ENCODE measurements at places on chromosomes 11 and 22. TPM values are rescaled to one million over a fixed set of nuclear protein-coding genes. Genes with fewer than 3 reads are reported as not detected.

HPS4 gene
- 38.3 TPM for total RNA-seq

DNA sequence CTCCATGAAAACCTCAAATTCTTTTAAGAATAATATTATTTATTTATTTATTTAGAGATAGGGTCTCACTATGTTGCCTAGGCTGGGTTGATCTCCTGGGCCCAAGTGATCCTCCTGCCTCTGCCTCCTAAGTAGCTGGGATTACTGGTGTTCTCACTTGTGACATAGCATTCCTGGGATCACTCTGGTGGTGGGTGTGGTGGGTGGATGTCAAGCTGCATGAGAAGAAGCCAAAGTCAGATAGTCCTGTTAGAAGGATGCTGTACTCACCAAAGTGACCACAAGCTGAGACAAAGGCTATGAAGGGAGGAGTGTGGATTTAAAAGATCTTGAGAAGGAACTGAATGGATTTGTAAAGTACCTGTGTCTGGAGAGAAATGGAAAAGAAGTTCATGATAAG is 87.9 kb upstream of the SPON1 start:
- DNase-seq, result no peak

- DNase-seq, result no peak
Measured at GRCh38 chr11:113904379-113905101, at the start of gene HTR3B. Gene HTR3B (plus strand): TSS chr11:113904796. CDS start chr11:113904934, 138 bp downstream.

GRCh38 chr11:38788561-38788960 is 2190.5 kb upstream of the RAG2 start:
- DNase-seq, result peak; percentile 1

DNA sequence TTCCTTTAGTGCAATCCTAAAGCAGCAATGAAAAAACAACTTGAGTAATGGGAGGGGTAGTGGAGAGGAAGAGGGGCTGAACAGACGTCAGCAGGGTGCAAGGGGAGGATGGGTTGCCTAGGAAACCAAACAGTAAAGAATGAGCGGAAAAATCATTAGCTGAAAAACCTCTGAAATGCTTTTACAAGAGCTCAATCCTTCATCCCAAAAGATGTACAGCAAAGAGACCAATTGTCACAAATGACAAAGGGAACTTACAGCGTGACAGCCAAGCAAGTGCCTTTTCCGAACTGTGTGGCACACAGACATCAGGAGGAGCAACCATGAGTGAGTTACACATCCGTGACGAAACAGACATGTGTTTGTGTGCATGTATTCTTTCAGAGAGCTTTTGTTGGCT is 104.6 kb downstream of the SIK3 start:
- DNase-seq, result no peak

DNA sequence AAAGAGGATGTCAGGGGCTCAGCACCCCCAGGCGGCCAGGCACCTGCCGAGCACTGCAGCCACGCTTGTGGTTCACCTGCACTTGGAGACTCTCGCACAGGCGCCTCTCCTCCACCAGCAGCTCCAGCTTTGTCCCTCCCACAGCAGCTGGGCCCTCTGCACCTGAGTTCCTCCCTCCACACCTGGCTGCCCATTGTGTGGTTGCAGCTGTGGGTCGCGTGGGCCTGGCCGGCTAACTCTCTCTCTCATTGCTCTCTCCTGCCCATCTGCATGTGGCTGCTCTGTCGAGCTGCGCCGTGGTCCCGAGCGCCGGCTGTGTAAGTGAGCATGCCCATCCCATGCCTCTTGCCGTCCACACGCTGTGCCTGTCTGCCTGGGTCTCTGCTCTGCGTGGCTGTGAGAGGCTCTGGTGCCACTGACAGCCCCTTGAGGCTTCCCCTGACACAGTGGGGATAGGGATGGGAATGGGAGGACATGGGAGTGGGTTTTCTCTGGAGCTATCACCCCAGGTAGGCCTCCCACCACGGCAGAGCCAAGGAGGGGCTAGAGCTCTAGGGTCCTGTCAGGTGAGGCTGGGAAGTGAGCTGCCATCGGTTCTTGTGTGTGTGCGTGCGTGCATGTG is 8.5 kb upstream of the ACR start:
- DNase-seq, result no peak

CBLIF gene
- total RNA-seq, result not detected

ZNF214 gene
- total RNA-seq, result 5.2 TPM

MORC2 gene
- total RNA-seq, result 11.3 TPM

DNA sequence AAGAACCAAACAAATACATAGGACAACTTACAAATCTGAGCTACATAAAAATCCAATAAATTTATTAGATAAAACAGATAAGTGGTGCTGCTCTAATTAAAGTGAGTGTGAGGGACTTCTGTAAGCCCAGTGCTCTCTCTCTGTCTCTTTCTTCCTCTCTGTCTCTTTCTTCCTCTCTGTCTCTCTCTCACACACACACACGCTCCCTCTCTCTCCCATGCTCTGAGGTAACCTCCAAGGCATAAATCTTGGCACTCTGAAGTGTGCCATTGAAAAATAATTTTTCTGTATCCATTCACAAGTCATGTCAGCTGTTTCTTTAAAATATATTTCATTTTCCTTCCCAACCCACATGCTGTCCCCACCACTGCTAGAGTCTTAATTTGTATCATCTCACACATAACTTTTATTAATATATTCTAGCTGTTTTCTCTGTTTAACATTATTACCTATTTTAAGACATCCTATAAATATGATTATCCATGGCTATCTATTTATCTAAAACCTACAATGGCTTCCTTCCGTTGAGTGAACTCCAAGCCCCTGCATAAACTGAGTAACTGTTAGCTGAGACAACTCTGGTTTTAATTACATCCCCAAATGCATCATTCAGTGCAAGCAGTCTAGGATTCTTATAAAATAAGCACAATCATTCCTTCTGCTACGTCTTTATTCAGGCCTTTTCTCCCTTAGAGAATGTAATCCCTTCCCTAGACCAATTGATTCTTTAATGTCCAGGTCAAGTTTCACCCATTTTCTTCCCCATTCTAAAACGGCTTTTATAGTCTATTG is 57.4 kb upstream of the SLC5A12 start:
- no peak for DNase-seq

CARD16 gene
- total RNA-seq, result 2.8 TPM

GRCh38 chr22:20586403-20586745 is 79.0 kb downstream of the MED15 start:
- no peak for DNase-seq

- DNase-seq, result peak; percentile 38
Measured at GRCh38 chr22:30015846-30016245, 64.4 kb upstream of the HORMAD2 start.

TRIM6 gene
- total RNA-seq, result 6.0 TPM

- DNase-seq, result no peak
Measured at GRCh38 chr22:44452531-44453420, 45.3 kb downstream of the RTL6 start.

DNA sequence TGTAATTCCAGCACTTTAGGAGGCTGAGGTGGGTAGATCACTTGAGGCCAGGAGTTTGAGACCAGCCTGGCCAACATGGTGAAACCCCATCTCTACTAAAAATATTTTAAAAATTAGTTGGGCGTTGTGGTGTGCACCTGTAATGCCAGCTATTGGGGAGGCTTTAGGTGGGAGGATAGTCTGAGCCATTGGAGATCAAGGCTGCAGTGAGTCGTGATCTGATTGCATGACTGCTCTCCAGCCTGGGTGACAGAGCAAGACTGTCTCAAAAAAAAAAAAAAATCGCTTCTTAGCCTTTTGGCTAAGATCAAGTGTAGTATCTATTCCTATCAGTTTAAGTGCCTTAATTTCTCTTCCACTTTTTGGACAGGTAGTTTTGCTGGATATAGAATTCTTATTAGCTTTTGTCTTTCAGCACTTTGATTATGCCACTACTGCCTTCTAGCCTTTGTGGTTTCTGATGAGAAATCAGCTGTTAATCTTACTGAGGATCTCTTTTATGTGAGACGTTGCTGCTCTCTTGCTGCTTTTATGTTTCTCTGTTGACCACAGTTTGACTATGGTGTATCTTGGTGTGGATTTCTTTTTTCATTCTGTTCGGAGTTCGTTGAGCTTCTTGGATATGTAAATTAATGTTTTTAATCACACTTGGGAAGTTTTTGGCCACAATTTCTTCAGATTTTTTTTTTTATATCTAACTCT is 24.7 kb downstream of the CHEK1 start:
- no peak for DNase-seq

DNA sequence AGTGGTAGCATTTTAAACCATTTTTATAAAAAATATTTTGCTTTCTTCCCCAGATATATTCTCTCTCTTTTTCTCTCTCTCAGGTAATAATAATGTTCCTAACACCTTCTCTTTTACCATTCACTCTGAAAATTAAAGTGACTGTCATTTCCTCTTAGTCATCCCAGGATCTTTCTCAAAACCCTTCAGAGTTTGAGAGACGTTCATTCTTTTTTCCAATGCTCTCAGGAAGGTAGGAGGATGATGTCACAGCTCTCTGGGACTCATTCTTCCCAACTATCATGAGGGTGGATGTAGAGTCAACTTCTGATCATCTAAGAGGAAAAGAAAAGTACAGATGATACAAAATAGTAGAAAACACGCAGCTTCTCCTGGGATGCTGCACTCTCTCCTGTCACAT is 60.2 kb upstream of the CRTAM start:
- DNase-seq, result peak; percentile 61

DNA sequence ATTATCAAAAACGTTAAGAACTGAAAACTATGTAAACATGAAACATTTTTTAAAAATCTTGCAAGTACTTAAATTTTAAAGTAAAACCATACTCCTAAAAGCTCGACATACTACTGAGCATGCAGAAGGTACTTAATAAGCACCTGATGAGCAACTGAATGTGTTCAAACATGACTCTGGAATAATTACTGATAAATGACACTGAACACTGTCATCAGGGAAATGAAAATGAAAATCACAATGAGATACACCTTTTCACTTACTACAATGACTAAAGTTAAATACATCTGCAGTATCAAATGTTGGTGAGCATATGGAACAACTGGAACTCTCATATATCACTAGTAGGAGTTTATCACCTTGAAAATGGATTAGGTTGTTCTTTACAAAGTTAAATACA is 65.2 kb downstream of the PICALM start:
- peak; percentile 15 for DNase-seq

DNA sequence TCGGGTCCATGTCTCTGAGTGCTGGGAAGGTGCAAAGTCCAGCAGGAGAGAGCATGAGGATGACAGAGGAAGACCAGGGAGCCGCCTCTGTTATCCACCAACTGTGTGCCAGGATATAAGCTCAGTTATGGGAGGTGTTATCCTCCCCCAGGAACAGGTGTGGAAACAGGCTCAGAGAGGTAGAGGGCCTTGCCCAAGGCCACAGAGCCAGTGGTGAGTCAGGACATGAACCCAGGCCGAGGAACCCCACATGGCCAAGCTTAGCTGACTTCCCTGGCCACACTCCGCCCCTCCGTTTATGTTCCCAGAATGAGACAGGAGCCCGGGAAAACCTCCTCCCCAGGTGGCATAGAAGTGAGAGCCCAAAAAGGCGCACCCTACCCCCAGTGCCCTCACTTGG is 50.3 kb downstream of the ISX start:
- DNase-seq, result no peak

LYVE1 gene
- not detected for total RNA-seq

- peak; percentile 68 for DNase-seq
Measured at GRCh38 chr11:11620173-11620920, 1.5 kb downstream of the GALNT18 start.

DNA sequence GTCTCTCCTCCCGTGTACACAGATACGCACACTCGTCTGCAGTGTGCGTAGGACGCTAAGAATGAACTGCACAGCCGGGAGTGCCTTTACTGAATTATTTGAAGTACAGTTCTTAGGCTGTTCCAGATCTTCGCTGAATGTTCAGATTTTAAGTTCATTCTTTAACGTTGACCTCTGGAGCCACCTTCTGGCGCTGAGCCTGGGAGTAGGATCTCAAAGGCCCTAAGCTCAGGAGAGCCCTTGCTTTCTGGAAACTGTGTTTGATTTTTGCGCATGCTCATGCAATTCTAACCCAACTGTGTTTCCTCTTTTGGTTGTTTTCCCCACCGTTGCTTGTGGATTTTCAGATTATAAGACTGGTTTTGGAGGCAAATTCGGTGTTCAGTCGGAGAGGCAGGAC is 22.8 kb downstream of the CTTN start:
- no peak for DNase-seq

GRCh38 chr11:45161252-45162063 is 15.0 kb downstream of the PRDM11 start:
- DNase-seq, result no peak

- DNase-seq, result no peak
Measured at GRCh38 chr11:109956124-109956793, 136.9 kb upstream of the ZC3H12C start.

DNA sequence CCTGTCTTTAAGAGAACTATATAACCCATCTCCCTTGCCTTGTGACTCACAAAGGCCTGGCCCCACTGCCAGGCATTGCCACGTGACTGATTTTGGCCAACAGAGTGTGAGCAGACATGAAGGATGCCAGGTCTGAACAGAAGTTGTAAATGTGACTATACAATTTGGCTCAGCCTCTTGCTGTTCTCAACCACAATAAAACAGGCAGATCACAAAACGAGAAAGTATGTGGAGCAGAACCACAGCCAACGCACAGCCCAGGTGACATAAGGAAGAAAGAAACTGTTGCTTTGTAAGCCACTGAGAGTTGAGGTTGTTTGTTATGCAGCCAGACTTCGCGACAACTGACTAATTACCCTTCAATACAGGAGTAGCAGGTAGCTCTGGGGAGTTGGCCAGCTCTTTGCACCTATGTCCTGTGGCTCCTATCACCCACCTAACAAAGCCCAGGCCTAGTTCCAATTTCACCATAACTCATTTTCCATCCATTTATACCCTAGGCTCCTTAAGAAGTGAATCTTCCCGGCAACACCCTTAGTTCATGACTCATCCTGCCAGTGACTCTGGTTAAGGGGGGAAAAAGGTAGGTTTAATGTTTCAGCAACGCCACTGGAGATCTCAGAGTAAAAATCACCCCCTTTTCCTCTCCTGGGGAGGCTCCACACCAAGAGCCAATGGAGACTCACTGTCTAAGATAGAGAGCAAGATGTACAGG is 53.7 kb downstream of the GALNT18 start:
- peak; percentile 83 for DNase-seq

CD3G gene
- not detected for total RNA-seq

DNA sequence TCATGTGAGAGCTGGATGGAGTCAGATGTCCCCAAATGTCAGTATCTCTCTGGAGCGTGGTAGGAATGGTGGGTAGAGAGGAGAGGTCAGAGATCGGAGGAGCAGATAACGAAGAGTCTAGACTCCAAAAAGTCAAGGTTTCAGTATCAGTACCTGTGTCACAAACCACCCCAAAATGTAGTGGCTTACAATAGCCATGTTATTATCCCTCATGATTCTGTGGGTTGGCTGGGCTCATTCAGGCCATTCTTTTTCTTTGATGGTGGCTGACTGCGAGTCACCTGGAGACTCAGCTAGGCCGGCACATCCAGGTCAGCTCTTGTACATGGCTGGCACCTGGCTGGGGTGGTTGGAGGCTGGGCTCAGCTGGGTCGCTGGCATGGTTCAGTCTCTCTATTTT is 7.3 kb upstream of the SSTR3 start:
- no peak for DNase-seq

GRCh38 chr11:82869657-82870056 is 30.6 kb downstream of the PRCP start:
- peak; percentile 15 for DNase-seq

Data from mammary epithelial cell (primary cell).